SJCRH30 (cell line): ENCODE measurements at places on chromosomes 13 and 19.

DNA sequence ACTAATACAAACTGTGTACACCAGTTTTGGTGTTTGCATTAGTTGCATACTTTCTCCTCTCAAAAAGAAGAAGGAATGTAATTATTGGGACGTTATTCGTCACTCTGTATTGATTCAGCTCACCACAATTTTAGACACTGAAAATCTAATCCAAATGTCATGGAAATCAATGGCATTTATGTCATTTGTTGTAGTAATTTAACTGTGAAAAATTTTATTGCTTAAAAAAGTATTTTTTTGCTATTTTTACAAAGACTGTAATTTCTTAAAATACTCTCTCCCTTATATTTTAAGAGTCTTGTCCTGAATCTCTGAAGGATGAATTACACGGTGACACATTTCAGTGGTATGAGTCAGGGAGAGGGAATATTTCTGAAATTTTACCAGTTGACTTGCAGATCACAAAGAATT, 2117.6 kb downstream of the PCDH9 start:
- H3K27ac ChIP-seq, result no peak overlapping the region
- H3K4me3 ChIP-seq, result no peak overlapping the region
- DNase-seq, result no peak
- no peaks in the 10 kb centered on the region for H3K27me3 ChIP-seq
- H3K36me3 ChIP-seq, result no peaks in the 10 kb centered on the region

DNA sequence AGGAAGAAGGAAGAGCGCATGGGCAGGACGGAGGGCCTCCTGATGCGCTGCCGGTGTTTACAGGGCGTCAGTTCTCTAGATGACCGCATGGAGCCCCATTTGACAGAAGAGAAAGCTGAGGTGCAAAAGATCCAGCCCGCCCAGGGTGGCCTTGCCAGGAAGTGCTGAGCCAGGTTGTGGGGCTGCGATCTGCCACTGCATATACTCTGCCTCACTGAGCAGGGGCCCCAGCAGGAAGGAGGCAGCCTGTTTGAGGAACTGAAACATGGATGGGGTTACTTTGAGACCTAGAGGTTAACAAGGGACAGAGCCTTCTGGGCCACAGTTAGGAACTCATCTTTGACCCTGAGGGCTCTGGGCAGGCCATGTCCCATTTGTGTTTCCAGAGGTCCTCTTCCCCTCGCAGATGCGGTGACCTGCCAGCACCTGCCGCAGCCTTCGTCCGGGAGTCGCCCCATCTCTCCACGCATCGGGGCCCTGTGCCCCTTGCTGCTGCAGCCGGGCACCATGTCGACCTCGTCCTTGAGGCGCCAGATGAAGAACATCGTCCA, 3.2 kb downstream of the EPN1 start:
- H3K27me3 ChIP-seq, result no peaks in the 10 kb centered on the region
- peaks cover 17% of the 10 kb centered on the region for H3K36me3 ChIP-seq
- DNase-seq, result no peak
- H3K4me1 ChIP-seq, result no peaks in the 10 kb centered on the region

- H3K27me3 ChIP-seq, result no peaks in the 10 kb centered on the region
- no peak for DNase-seq
- no peaks in the 10 kb centered on the region for H3K4me1 ChIP-seq
- H3K4me3 ChIP-seq, result no peak overlapping the region
- H3K27ac ChIP-seq, result no peak overlapping the region
Measured at GRCh38 chr13:89950225-89950624, 1397.3 kb upstream of the MIR17HG start.

GRCh38 chr19:34713262-34713637, 20.8 kb upstream of the ZNF181 start:
- H3K4me3 ChIP-seq, result no peak overlapping the region
- DNase-seq, result no peak
- H3K27me3 ChIP-seq, result no peaks in the 10 kb centered on the region
- no peak overlapping the region for H3K27ac ChIP-seq
- H3K36me3 ChIP-seq, result no peaks in the 10 kb centered on the region
- no peaks in the 10 kb centered on the region for H3K4me1 ChIP-seq

DNA sequence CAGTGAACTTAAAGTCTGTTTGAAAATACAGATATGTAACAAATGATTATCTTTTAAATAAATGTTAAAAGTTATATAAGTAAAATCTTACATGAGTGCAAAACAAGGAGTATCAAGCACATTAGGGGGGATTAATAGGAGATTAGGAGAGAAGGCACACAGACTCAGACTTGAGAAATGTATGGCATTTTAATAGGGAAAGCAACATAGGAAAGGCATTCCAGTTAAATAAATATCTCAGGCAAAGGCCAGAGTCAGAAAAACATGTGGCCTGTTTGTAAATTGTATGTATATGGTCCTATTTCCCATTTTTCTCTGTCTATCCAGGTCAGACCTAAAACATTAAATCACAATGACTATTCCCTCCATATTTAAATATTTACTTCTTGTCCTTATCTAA, 462.7 kb downstream of the GPC6 start:
- no peaks in the 10 kb centered on the region for H3K36me3 ChIP-seq
- no peak for DNase-seq
- no peaks in the 10 kb centered on the region for H3K27me3 ChIP-seq

- H3K27ac ChIP-seq, result peak overlapping the region; percentile 42; the same call in 1 of the 2 replicates
- H3K27me3 ChIP-seq, result 0 out of 2 replicates have a peak, but pooled peaks cover 8% of the 10 kb centered on the region
- H3K36me3 ChIP-seq, result peaks cover 20% of the 10 kb centered on the region
- no peak for DNase-seq
- peak overlapping the region; percentile 63 for H3K4me3 ChIP-seq
Measured at GRCh38 chr19:40663695-40664692, 26.5 kb downstream of the NUMBL start.

DNA sequence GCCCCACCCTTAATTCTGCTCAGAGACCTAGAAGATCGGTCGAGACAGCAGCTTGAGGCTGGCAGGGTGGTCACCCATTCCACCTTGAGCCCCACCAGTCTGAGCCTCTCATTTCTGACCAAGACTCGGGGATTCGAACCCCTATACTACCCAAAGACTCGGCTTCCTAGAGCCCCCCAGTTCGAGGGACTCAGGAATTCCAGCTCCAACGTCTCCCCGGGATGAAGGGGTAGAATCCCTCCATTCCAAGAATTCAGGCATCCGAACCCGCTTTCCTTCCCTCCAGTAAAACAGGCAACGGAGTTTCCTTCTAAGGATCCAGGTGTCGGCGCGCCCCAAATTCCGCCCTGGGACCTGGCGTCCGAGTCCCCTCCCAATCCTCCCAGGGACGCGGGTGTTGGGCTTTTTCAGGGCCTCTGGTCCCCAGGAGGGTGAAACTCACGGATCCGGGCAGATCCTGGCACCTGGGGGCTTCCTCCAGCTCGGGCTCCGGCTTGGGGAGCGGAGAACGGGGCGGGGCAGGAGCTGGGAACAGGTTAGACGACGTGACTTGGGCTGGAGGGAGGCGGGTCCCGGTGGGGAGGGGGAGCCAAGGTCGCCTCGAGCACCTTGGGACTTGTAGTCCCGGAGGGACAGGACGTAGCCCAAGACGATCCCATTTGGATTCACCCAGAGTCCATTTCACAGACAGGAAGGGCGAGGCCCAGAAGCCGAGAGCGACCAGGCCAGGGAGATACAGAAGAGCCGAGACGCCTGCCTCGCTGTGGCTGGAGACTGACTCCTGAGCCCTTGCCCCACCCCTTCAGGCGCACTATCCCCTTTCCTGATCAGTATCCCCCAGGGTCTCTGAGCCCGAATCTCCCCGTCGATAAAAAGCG, at the start of gene PPP1R13L:
PPP1R13L (minus strand) TSS at position 513 of the 878 bp plus-strand sequence. CDS start 6,751 bp downstream, outside the sequence.
- peak within 1 kb of the TSS; percentile 75 for H3K4me3 ChIP-seq
- H3K4me1 ChIP-seq, result 0 out of 2 replicates have a peak, but pooled peaks cover 3% of the 10 kb centered on the region
- no peaks in the 10 kb centered on the region for H3K27me3 ChIP-seq
- DNase-seq, result peak; percentile 26

GRCh38 chr19:52599241-52599640, 29.2 kb downstream of the ZNF701 start:
- H3K27me3 ChIP-seq, result no peaks in the 10 kb centered on the region
- DNase-seq, result no peak
- peaks cover 22% of the 10 kb centered on the region for H3K36me3 ChIP-seq

- no peak for DNase-seq
- peaks cover 5% of the 10 kb centered on the region; the same call in 1 of the 2 replicates for H3K27me3 ChIP-seq
- H3K27ac ChIP-seq, result no peak overlapping the region
- H3K36me3 ChIP-seq, result no peaks in the 10 kb centered on the region
- H3K4me1 ChIP-seq, result no peaks in the 10 kb centered on the region
Measured at GRCh38 chr19:40510526-40511115, 43.8 kb downstream of the SPTBN4 start.

GRCh38 chr13:97280478-97280877, 58.3 kb downstream of the MBNL2 start:
- H3K4me1 ChIP-seq, result peaks cover 16% of the 10 kb centered on the region
- H3K27me3 ChIP-seq, result no peaks in the 10 kb centered on the region
- no peak overlapping the region for H3K4me3 ChIP-seq
- peak; percentile 29 for DNase-seq

- no peak for DNase-seq
- H3K4me1 ChIP-seq, result no peaks in the 10 kb centered on the region
- H3K36me3 ChIP-seq, result peaks cover 39% of the 10 kb centered on the region
- H3K4me3 ChIP-seq, result no peak overlapping the region
- no peak overlapping the region for H3K27ac ChIP-seq
Measured at GRCh38 chr13:33158816-33159215, 126.7 kb downstream of the STARD13 start.

GRCh38 chr13:23866420-23867026, 22.7 kb downstream of the MIPEP start:
- H3K36me3 ChIP-seq, result no peaks in the 10 kb centered on the region
- H3K4me1 ChIP-seq, result peaks cover 11% of the 10 kb centered on the region
- no peak overlapping the region for H3K4me3 ChIP-seq
- H3K27ac ChIP-seq, result no peak overlapping the region

DNA sequence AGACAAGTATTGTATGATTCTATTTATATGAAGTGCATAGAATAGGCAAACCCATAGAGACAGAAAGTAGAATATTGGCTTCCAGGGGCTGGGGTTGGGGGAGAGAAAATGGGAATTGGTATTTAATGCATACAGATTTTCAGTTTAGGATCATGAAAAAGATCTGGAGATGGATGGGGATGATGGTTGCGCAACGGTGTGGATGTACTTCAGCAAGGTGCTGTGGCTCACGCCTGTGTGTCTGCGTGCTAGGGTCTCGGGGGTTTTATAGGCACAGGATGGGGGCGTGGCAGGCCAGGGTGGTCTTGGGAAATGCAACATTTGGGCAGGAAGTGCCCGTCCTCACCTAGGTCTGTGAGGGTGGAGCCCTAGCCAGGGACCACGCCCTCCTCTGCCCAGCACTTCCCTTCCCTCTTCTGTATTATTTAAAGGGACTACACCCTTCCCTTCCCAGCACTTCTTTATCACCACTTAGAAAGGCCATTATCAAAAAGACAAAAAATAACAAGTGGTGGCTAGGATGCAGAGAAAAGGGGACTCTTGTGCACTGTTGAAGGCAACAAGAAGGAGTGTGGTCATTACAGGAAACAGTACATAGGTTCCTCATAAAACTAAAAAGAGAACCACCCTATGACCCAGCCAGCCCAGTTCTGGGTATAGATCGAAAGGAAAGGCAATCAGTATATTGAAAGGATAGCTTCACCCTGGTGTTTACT, 29.0 kb downstream of the LILRB4 start:
- no peak overlapping the region for H3K4me3 ChIP-seq
- no peaks in the 10 kb centered on the region for H3K36me3 ChIP-seq
- H3K27ac ChIP-seq, result no peak overlapping the region
- no peaks in the 10 kb centered on the region for H3K4me1 ChIP-seq
- no peak for DNase-seq
- no peaks in the 10 kb centered on the region for H3K27me3 ChIP-seq

DNA sequence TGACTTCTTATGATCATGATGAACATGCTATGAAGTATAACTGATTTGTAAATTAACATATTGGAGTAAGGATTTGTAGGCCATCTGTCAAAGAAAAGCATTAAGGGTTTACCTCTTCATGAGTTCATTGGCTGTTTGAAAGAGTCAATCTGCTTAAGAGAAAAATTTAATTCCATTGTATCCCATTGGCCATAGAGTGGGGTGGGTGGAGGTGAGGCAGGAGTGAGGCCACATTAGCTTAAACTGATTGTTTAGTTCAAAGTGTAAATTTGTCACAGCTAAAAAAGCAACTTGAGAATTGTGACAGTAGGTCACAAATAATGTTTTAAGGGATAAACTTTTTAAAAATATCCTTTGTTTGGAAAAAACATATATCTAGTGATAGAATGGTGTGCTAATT, 11.4 kb downstream of the GPR180 start:
- no peaks in the 10 kb centered on the region for H3K4me1 ChIP-seq
- H3K4me3 ChIP-seq, result no peak overlapping the region
- H3K36me3 ChIP-seq, result peaks cover 36% of the 10 kb centered on the region
- DNase-seq, result no peak

GRCh38 chr19:3149526-3150505, 14.0 kb downstream of the GNA15 start:
- no peaks in the 10 kb centered on the region for H3K36me3 ChIP-seq
- H3K4me3 ChIP-seq, result peak overlapping the region; percentile 37
- H3K27ac ChIP-seq, result no peak overlapping the region
- H3K4me1 ChIP-seq, result peaks cover 4% of the 10 kb centered on the region; the same call in 1 of the 2 replicates
- DNase-seq, result no peak
- no peaks in the 10 kb centered on the region; the same call in 1 of the 2 replicates for H3K27me3 ChIP-seq

DNA sequence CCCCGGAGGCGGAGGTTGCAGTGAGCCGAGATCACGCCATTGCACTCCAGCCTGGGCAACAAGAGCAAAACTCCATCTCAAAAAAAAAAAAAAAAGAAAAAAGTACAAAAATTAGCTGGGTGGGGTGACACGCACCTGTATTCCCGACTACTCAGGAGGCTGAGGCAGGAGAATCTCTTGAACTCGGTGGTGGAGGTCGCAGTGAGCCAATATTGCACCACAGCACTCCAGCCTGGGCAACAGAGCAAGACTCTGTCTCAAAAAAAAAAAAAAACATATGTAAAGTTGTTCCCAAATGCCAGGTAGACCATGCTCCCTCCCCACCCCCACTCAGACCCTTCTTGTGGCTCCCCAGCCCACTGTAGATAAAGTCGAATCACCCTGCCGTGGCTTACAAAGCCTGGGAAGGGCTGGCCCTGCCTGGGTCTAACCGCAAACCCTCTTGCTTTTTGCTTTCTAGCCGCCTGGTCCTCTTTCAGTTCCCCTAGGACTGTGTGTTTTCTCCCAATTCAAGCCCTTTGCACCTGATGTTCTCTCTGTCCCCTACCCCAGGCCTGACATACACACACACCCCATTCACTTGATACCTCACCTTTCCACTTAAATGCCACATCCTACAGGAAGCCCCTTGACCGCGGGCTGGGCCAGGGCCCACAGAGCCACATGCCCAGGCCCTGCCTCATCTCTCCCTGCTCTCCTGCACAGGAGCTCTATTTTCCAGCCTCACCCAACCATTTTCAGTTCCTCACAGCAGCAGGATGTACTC, 34.4 kb downstream of the MAP4K1 start:
- H3K27me3 ChIP-seq, result no peaks in the 10 kb centered on the region
- H3K27ac ChIP-seq, result no peak overlapping the region
- no peak for DNase-seq
